Ascending aorta (tissue), 2 donors: ENCODE measurements at places on chromosomes 16 and 17.

DNA sequence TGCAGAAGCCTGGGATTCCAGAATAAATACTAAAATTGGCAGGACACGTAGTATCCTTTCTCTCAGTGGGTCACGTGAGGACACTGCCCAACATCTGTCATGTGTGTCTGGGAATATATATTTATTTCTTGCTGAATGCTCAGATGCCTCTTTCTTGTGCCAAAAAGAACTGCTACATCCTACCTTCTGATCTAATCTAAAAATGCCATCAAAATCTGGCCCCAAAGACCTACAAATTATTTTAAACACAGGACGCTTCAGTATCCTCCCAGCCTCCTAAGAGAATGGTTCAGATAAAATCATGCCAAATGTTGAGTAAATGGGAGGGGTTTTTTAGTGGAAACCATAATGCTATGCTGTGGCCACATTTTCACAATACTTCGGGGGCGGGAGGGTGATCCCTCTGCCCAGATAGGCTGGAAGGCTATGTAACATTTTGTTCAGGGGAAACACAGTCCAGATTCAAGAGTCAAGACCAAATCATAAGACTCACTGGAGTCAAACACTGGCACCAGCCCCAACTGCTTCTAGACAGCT is 22.9 kb upstream of the CORO6 start:
- peak; percentile 89 for DNase-seq

- no peak for DNase-seq
These were observed 63.0 kb downstream of the GSG1L start for GRCh38 chr16:28000314-28001169.

DNA sequence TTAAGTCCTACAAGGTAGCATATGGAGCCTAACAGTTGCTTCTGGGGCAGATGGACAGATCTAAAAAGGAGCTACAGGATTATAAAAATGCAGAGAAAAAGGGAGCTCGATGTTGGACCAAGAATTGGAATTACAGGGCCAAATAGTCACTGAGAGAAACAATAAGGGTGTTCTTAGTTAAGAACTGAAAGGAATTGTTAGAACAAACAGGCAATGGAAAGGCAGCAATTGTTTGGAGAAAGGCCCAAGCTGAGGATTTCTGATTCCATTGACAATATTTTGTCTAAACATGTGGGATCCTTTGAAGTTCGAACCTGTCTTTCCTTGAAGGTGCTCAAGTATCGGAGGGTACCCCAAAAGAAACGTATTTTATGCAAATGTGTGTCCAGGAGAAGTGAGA is 513.6 kb upstream of the CDH8 start:
- no peak for DNase-seq

DNA sequence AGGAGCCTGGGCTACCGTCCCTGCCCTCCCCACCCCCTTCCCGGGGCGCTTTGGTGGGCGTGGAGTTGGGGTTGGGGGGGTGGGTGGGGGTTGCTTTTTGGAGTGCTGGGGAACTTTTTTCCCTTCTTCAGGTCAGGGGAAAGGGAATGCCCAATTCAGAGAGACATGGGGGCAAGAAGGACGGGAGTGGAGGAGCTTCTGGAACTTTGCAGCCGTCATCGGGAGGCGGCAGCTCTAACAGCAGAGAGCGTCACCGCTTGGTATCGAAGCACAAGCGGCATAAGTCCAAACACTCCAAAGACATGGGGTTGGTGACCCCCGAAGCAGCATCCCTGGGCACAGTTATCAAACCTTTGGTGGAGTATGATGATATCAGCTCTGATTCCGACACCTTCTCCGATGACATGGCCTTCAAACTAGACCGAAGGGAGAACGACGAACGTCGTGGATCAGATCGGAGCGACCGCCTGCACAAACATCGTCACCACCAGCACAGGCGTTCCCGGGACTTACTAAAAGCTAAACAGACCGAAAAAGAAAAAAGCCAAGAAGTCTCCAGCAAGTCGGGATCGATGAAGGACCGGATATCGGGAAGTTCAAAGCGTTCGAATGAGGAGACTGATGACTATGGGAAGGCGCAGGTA is 762 bp downstream of the CDK12 start:
- DNase-seq: no peak

GRCh38 chr16:5018793-5019192 is 14.9 kb downstream of the NAGPA start:
- no peak for DNase-seq

DNA sequence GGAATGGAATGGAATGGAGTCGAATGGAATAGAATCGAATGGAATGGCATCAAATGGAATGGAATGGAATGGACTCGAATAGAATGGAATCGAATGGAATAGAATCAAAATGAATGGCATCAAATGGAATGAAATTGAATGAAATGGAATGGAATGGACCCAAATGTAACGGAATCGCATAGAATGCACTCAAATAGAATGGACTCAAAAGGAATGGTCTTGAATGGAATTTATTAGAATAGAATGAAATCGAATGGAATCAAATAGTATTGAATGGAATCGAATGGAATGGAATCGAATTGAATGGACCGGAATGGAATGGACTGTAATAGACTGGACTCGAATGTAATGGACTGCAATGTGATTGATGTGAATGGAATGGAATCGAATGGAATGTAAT is 501.4 kb upstream of the WSB1 start:
- DNase-seq: no peak

- no peak for DNase-seq
These were observed 11.7 kb downstream of the ATPAF2 start for GRCh38 chr17:18027280-18027679.

DNA sequence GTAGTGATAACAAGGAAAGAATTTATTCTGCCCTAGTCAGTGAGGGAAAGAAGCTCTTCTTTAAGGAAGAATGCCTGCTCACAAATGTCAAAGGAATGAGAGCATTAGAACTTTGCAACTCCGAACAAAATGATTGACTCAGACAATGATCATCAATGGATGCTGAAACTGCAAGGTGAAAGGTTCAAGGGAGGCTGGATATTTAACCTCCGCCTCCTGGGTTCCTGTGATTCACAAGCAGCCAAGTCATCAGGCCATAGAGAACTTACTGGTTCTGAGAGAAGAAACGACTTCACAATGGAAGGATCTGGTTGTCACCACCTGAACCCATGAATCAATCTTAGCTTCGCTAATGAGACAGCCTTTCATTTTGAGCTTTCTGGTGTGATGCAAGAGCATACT is 16.0 kb upstream of the SCNN1B start:
- no peak for DNase-seq

DNA sequence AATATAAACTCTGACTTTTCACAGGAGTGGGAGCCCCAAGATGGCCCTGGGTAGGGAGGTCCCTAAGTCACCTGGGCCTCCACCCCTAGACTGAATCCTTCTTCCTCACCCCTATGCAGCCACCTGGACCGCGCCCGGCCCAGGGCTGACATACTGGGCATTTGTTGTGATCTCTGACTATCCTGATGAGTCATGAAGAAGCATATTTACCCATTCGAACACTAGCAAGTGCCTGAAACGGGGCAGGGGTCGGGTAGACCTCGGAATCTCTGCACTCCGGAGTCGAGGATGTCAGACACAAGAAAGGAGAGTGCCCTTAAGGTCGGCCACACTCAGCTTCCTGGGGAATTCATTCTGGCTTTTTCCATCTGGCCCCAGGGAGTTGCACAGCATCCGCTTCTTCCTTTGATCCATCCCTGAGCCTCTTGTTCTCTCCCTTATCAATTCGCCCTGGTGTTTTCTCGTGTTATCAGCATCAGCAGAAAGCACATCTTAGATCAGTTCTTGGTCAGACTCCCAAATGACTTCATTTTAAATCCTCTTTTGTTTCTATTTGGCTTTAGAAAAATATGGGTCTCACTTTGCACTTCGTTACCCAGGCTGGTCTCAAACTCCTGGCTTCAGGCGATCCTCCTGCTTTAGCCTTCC is 10.4 kb downstream of the METTL22 start:
- no peak for DNase-seq

GRCh38 chr16:24689128-24689527 is 40.3 kb upstream of the TNRC6A start:
- no peak for DNase-seq

- DNase-seq: no peak
These were observed 65.8 kb downstream of the RGS9 start for GRCh38 chr17:65202844-65203571.

GRCh38 chr17:73397856-73398540 is 86.2 kb upstream of the CDC42EP4 start:
- DNase-seq: no peak

- no peak for DNase-seq
These were observed 8.3 kb downstream of the WDR90 start for GRCh38 chr16:657487-657886.

GRCh38 chr17:1360975-1361374 is 39.0 kb downstream of the YWHAE start:
- no peak for DNase-seq

GRCh38 chr16:11964761-11965551 is at the start of gene TNFRSF17:
Gene TNFRSF17, plus strand, starts transcription at chr16:11965210. Its CDS starts 115 bp downstream, at chr16:11965325.
- DNase-seq: no peak

- no peak for DNase-seq
These were observed 26.4 kb downstream of the DUS2 start for GRCh38 chr16:68049449-68049848.

GRCh38 chr17:41002814-41003213 is 3.1 kb upstream of the KRTAP3-2 start:
- DNase-seq: no peak

DNA sequence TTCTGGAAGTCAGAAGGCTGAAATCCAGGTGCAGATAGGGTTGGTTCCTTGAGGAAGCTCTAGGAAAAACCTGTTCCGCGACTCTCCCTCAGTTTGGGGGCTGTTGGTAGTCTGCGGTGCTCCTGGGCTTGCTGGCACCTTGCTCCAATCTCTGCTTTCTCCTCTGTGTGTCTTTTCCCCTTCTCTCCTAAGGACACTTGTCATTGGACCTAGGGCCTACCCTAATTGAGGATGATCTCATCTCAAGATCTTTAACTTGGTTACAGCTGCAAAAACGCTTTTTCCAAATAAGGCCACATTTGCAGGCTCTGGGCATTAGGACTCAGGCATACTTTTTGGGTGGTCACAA is 12.9 kb upstream of the CACNG4 start:
- DNase-seq: no peak

DNA sequence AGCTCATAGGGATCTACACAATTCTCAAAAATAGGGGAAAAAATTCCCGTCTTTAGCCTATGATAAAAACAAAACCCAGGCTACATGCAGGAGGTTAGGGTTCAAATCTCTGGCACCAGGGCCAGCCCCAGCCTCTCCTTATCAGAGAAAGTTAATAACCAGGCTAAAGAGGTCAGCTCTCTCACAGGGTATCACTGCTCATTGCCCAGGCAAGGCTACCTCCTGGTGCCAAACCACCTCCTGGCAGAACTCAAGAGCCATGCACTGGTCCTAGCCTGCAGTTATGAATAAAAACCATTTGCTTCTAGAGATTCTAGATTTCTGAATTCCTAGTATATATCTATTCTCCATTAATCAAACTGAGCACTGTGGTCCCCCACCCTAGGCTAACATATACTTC is 65.8 kb downstream of the CREBBP start:
- DNase-seq: no peak

- DNase-seq: no peak
These were observed 291.1 kb downstream of the FOXL1 start for GRCh38 chr16:86869288-86870022.

DNA sequence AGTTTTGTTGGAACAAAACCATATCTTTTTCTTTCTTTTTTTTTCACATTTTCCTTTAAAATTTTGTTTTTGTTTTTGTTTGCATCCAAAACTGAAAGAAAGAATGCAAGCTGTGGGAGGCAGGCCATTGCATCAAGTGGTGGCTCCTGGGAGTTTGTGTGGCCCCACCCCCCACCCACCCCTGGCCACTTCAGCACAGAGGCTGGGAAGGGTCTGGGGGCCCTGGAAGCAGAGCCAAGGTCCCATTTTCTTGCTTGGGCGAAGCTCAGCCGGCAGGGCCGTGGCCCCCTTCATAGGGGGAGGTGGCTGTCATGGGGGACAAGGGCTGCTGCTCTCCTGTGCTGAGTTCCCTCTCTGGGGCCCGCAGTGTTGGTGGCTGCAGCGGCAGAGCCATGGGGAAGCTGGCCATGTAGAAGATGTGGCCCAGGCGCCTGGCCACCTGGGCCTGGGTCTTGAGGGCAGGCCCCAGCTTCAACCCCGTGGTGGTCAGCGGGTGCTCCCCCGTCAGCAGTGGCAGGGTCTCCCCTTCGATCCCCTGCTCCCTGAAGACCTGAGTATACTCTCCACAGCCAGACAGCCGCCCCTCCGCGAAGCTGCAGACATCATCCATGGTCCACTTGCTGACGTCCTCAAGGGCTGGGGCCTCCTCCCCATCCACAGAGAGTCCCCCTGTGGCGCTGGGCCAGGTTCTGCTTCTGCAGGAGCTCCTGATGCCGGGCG is 19.8 kb downstream of the PAFAH1B1 start:
- DNase-seq: no peak

DNA sequence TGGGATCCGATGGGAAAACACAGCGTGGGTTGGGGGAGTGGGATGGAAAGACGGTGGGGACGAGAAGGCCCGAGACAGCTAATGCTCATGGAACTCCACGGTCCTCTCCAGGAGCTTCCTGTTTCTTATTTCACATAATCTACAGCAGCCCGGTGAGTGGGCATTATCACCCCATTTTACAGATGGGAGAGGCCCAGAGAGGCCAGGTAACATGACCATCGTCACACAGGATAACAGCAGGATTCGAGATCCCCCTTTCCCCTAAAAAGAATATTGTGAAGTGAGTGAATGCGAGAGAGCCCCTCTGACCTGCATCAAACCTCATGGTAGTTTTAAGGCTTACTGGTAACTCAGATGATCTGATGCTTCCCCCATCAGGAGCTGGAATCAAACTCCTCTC is 12.0 kb downstream of the CIBAR2 start:
- DNase-seq: no peak

DNA sequence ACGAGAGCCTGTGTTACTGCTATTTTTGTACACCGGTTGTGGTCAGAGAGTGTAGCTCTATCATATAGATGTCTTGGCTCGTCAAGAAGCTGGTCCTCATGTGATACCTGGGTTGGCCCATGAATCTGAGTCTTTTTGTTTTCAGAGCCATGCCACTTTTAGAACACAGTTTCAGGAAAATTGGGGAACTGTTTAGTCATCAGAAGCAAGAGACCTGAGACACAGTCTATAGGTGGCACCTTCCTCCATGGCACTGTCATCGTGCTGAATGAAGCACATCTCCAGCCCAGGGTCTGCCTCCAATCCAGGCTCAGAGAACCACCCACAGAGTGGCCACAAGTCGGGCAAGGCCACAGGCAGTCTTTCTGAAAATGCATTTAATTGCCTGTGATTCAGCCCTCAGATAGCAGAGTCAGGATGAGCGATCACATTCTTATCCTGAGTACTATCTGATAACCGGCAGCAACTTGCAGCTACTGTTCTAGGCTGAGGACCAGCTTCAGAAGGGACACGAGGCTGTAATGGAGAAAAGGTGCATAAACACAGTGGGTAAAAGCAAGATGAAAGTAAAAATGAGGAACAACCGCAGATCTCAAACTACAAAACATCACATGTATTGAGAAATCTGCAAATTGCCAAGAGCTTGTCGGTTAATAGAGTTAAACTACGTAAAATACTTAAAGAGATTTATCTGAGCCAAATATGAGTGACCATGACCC is 14.2 kb upstream of the HAPSTR1 start:
- DNase-seq: no peak

- DNase-seq: no peak
These were observed 187.0 kb upstream of the RPL38 start for GRCh38 chr17:74016461-74016860.

- no peak for DNase-seq
These were observed 112.9 kb downstream of the ABCC1 start for GRCh38 chr16:16062023-16062937.

- peak; percentile 99 for DNase-seq
These were observed 30.6 kb downstream of the METRNL start for GRCh38 chr17:83109793-83110645.

- DNase-seq: no peak
These were observed 690 bp downstream of the NDE1 start for GRCh38 chr16:15650698-15651171.

GRCh38 chr17:2369039-2369438 is 31.7 kb downstream of the SGSM2 start:
- no peak for DNase-seq
